Activated CD4-positive, alpha-beta T cell treated with anti-CD3 and anti-CD28 coated beads, Interleukin-10, Interleukin-2, amounts not matched to agents 100 ng/mL and 50 ng/mL, durations not matched to agents 16 hours and 8 hours (primary cell): ENCODE measurements at places on chromosomes 5 and 9.

GRCh38 chr5:32138839-32139493 lies 35.2 kb downstream of the GOLPH3 start:
- DNase-seq, result peak; percentile 72

DNA sequence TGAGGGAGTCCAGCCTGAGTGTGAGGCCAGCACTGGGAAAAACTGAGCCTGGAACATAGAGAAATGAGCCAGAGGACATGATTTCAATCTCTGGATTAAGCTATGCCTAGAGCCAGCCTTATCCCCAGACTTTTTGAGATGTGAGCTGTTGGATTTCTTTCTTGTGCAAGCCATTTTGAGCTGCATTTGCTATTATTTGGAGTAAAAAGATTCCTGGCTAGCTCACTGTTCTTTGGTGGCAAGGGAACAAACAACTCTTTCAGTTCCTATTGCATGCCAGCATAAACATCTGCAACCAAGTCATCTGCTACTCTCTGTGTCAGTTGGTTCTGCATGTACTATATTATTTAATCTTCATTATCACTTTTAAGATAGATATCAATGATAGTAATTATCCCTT lies 70.1 kb upstream of the MAN2A1 start:
- DNase-seq, result no peak

DNA sequence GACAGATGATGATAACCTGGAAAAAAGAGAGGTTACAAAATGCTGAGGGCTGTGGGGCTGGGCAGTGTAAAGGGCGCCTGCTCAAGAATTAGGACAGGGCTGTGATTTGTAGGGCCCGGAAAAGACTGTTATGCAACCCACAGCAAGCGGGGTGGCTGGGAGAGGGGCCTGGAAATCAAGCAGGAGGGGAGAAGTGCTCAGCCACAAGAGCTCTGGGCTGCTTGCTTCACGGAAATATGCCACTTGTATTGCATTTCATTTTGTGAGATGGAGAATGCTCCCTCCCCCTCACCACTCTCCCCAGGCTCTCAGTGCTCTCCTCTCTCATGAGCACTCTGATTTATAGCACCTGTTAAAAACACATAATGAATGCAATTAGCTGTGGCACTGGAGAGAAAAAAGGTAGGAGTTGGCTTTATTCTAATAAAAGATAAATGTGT lies 8.4 kb upstream of the HAND1 start:
- DNase-seq, result no peak

DNA sequence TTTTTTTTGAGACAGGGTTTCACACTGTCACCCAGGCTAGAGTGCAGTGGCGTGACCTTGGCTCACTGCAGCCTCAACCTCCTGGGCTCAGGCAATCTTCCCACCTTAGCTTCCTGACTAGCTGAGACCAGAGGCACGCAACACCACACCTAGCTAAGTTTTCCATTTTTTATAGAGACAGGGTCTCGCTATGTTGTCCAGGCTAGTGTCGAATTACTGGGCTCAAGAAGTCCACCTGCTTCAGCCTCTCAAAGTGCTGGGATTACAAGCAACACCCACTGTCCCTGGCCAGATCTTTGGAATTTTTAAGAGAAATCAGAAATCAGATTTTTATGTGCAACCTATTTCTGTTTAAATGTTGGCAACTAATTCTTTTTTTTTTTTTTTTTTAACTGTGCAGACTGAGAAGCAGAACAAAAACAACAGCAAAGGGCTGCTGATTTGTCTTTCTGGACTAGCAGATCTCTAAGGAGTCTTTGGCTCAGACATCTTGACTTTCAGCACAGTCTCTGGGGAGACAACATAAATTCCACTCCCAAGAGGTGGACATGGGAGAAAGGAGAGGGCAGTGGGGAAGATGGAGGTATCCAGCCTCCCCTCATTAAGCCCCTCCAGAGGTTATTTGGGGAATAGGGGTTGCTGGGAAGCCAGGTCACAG lies 54.4 kb upstream of the FABP6 start:
- no peak for DNase-seq

DNA sequence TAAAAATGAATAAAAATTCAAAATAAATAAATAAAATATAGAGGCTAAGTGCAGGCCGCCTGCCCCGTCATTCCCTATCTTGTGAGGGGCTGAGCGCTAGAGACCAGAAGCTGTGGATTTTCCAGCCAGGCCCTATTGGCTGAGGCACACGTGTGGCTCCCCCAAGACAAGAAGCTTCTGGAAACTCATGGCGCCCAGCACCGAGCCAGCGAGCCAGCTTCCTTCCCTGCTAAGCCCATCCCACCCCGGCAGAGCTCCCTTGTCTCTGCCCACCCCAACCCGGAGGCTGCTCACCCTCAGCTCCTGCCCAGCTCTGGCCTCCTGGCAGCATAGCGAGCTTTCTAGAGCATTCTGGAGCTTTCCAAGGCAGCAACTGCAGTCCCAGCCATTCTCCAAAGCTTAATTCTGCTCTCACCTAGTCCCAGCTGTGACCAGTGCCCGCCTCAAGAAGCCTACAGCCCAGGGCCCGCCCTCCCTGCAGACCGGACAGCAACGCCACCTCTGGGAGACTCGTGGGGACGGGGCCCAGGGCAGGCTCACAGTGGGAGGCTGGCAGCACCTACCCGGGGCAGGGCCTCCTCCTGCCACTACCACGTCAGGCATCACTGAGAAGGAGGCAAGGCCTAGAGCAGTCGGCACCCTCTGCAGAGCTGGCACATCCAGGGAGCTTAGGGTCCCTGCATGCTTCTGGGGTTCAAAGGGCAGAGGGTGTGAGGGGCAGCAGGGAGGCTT lies 23.2 kb upstream of the TMEM250 start:
- DNase-seq, result no peak

DNA sequence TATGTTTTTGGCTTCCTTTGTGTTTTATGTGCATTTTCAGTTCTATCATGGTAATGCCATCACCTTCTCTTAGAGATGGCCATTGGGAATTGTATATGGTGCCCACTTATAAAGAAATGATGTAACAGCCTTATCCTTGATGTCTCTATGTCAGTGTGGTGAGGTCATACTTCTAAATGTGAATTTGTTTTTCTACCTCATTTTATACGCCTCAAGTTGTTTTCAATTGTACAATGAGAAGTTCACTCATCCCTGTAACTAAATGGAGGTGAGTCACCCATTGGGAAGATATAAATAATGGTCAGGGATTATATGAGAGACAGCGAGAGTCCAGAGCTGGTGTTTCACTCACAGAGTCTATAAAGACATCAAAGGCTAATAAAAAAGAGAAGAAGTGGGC lies 402.4 kb downstream of the AGTPBP1 start:
- DNase-seq, result no peak

GRCh38 chr5:14737291-14737690 lies 72.8 kb downstream of the OTULIN start:
- no peak for DNase-seq

DNA sequence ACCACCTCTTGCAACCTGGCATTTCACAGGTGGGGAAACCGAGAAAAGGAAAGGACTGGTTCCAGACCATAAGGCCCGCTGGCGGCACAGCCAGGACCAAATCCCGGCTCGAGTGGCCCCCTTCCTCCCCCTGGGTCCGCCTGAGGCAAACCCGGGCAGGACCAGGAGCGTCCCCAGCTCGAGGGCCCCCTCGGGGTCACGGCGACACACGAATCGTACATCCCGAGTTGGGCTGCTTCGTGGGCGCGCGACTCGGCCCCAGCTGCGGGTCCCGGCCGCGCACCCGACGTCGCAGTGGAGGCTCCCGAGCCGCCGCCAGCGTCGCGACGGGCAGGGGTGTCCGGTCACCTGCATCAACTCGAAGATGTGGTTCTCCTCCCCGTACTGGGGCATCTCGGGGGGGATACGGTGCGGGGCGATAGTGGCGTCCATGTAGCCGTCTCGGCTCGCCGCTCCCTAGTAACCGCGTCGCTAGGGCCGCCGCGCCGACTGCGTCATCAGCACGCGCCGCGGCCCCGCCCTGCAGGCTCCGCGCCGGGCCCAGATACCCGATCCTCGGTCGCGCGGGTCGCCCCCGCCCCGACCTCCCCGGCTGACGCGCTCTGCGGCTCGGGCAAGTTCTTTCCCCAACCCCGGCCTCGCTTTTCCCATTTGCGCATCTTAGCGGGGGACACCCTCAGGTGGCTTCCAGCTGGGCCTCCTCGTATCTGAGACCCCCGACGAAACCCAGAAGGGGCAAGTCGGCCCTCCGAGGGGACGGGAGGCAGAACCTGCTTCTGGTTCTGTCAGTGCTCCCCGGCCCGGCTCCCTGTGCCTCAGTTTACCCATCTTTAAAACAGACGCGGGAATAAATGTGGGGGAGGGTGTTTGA lies at the start of gene AK8:
AK8 (minus strand) TSS at position 461 of the 871 bp plus-strand sequence; CDS start at position 432, 29 bp downstream.
- DNase-seq, result peak; percentile 79

DNA sequence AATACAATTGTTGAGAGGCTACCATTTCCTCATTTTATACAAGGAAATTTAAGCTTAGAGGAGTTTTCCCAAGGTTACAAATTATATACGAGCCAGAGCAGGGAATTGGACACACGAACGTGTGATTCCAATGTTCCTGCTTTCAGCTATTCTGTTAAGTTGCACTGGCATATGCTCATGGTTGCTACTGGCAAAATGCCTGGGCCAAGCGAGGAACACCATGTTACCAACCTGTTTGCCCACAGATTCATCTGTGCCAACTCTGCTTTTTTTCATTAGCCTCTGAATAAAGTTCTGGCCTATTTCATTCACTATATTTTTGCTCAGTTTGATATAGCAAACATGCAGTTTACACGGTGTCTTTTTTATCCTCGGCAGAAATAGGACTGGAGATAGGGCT lies 5.1 kb upstream of the C5orf46 start:
- DNase-seq, result no peak

DNA sequence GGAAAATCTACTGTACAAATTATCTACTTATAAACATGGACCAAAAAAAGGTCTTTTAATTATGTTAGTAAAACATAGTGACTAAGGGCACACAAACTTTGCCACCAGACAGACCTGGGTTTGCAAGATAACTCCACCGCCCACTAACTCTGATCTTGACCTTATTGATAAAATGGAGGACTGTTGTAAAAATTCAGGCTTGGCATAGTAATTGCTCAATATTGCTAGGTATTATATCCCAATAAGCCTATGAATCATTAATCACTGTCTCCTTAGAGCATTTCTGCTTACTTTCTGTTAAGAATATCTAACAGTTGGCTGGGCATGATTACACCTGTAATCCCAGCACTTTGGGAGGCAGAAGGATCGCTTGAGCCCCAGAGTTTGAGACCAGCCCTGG lies 3.8 kb downstream of the C9orf40 start:
- no peak for DNase-seq

- no peak for DNase-seq
These were observed 173.4 kb downstream of the NDUFS4 start for GRCh38 chr5:53733853-53734252.

GRCh38 chr9:5552301-5552700 lies 42.0 kb downstream of the PDCD1LG2 start:
- no peak for DNase-seq

DNA sequence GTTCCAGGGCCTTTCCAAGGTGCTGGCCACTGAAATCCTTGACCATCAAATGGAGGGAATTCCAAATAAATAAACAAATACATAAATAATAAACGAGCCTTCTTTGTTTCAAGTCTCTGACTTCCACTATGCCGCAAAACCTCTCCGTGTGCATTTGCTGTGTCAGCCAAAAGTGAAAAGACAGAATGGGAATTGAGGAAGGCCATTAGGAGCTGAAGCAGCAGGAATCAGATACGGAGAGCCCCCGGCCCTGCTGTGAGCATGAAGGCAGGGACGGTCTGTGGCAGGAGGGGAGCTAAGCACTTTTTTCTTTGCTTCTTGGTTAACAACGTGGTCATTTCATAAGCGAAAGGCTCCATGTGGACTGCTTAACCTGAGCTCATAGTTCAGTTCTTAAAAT lies 26.1 kb downstream of the PLPPR1 start:
- DNase-seq, result no peak

GRCh38 chr5:66450988-66451387 lies 145.2 kb upstream of the MAST4 start:
- DNase-seq, result no peak

DNA sequence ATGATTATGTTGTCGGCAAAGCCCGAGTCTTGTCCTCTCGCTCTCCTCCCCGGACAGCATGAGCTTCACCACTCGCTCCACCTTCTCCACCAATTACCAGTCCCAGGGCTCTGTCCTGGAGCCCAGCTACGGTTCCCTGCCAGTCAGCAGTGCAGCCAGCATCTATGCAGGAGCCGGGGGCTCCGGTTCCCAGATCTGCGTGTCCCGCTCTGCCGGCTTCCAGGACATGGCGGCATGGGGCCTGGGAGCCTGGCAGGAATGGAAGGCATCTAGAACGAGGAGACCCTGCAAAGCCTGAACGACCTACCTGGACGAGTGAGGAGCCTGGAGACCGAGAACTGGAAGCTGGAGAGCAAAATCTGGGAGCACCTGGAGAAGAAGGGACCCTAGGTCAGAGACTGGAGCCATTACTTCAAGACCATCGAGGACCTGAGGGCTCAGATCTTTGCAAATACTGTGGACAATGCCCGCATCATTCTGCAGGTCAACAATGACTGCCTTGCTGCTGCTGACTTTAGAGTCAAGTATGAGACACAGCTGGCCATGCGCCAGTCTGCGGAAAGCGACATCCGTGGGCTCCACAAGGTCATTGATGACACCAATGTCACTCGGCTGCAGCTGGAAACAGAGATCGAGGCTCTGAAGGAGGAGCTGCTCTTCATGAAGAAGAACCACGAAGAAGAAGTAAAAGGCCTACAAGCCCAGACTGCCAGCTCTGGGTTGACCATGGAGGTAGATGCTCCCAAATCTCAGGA lies 101.3 kb upstream of the MAN2A1 start:
- DNase-seq, result no peak

GRCh38 chr9:70531311-70531710 lies 116.9 kb upstream of the KLF9 start:
- no peak for DNase-seq

GRCh38 chr5:137737349-137738131 lies 1.7 kb upstream of the KLHL3 start:
- peak; percentile 36 for DNase-seq

DNA sequence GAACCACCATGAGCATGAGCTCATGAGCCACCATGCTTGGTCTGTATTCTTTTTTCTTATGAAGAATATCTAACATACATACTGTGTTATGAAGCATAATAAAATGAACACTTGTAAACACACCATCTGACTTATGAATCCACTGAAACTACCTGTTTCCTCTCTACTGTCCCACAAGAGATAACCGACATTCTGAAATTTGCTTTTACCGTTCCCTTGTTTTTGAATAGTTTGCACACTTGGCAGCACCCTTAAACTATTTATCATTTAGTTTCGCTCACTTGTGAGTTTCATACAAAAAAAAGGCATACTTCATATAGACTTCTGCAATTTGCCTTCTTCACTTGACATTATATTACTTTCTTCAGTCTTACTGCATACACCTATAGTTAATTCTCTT lies 8.9 kb downstream of the LARS1 start:
- DNase-seq, result peak; percentile 42

DNA sequence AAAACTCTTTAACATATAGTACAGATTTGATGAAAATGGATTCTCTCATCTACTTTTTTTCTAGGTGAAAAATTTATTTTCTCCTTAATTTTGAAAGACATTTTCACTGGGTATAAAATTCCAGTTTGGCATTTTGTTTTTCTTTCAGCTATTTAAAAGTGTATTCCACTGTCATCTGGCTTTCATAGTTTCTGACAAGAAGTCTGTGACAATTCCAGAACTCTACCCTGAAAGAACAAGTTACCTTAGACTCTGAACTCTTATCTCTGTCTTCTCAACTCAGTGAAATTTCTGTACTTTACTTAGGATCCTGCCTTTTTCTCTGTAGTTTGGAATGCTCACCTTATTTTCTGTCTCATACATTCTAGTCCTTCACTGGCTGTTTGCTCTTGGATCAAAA lies 161.7 kb downstream of the RANBP17 start:
- no peak for DNase-seq

GRCh38 chr9:131276094-131276888 lies at the start of gene FAM78A:
TSS of gene FAM78A (minus strand) at chr9:131276510. CDS start at chr9:131276179, 331 bp downstream.
- peak; percentile 69 for DNase-seq
